ENCODE measurements at places on chromosomes 3 and 15.

DNA sequence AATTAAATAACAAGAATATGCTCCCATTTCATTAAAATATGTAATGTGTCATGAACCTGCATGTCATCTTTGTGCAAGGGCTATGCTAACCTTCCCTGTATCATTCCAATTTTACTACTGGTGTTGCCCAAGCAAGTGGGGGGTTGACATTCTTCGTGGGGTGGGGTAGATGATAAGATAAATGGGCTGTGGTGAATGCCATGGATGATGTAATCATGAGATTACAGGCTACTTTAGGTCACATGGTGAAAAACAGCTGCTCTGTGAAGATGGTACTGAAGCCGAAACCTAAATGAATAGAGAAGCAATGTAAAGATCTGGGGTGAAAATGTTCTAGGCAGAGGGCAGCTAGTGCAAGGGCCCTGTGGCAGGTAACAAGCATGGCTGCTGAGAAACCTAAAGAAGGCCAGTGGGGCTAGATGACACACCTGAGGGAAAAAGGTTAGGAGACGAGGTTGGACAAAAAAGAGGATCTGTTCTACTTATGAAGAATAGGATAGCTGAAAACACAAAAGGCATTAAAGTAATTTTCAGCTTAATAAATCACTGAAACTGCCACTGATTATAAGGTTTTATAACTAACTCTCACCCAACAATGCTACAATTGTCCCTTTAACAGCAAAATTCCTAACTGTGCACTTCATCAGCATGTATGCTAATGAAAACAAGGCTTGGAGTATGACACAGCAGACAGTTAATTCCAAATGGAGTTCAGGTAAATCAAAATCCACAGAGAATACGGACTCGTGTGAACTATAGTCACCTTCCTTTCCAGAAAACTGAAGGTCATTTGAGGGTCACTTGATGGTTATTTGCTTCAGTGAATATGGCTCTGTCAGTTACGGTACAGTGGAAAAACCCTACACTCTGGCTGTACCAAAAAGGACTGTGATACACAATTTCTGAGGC, 35.0 kb downstream of the MTMR10 start:
- DNase-seq: no peak

GRCh38 chr15:100307241-100308212, 34.2 kb downstream of the ADAMTS17 start:
- DNase-seq: no peak

DNA sequence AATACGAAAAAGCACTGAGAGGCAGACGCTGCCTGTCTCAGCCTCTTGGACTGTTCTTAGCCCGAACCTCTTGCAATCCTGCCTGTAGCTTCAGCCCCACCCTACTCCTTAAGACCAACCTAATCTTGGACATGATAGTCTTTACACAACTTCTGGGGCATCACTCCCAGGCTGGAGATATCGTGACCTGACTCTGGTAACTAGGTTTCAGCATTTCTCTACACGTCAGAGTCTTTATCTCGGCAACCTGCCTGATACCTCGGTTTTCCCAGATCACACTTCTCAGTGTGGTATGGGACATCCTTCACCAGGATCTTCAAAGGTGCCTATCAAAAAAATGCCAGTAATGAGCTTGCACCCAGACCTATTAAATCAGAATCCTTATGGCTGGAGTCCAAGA, 590.2 kb upstream of the KCNMB2 start:
- DNase-seq: no peak

DNA sequence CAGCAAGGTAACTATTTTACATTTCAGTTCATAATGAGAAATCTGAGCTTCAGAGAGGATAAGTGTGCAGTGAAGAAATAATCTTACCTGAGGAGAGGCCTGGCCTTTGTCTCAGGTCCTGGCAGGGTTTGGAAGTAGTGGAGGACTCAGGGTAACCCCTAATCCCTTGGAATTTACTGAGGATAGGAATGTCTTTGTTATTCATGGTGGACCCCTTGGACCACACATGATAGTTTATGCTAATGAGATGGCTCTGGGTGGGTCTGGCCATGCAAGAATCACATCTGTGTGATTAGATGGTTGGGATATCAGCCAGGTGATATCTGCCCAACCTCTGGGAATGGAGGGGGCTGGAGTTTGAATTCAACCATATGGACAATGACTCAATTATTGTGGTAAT, 65.0 kb upstream of the DAZL start:
- DNase-seq: no peak

- no peak for DNase-seq
Observed at GRCh38 chr3:59572106-59572505, 522.3 kb upstream of the CFAP20DC start.

- DNase-seq: no peak
Observed at GRCh38 chr3:110625201-110625747, 446.3 kb upstream of the NECTIN3 start.
